Spleen (tissue), 13 donors: ENCODE measurements at places on chromosomes 4 and X.

GRCh38 chr4:183960046-183960420 is 54.9 kb downstream of the STOX2 start:
- no peak for DNase-seq

- DNase-seq: no peak
Observed at GRCh38 chr4:94304365-94304971, 38.2 kb downstream of the HPGDS start.

- no peak for DNase-seq
Observed at GRCh38 chr4:24722026-24722568, 73.3 kb upstream of the SOD3 start.

DNA sequence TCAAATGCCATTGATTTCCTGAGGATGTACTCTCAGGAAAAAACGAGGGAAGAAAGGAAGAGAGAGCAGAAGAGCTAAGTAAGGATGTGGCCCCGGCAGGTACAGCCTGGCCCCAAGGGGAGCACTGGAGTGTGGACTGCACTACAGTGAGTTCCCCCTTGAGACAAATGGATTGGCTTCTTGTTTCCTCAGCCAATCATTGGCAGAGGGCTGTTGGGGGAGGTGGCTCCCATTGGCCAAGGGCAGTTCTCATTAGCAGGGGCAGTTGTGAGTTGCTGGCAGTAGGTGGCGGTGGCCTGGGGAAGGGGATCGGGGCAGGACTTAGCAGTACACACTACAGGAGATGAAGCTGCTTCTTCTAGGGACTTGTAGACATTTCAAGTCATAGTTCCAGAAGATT is 24.1 kb upstream of the OCIAD2 start:
- no peak for DNase-seq

- DNase-seq: no peak
Observed at GRCh38 chrX:139692506-139692849, 15.5 kb downstream of the MCF2 start.

DNA sequence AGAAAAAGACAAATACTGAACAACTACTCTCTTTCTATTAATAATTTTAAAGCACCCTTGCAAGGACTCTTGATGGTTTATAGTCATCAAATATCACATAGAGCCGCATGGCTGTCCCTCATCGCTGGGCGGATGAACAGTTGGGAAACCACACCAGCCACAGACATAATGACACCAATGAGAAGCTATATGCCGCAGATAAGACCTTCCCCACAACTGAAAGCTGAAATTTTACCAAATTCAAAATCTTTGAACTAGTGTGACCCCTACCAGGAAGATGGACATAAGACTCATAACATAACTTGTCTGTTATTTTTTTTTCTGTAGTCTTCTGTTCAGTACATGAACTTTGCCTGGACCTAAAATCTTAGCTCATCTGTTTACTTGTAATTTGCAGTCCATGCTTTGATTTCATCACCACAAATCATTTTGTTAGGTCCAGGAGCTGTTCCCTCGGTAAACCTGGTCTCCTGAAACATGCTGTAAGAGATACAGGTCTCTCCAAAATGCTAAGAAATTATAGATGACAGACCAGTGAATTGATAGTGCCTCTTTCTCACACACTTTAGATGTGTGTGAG is 157.3 kb upstream of the RAPGEF2 start:
- DNase-seq: no peak

DNA sequence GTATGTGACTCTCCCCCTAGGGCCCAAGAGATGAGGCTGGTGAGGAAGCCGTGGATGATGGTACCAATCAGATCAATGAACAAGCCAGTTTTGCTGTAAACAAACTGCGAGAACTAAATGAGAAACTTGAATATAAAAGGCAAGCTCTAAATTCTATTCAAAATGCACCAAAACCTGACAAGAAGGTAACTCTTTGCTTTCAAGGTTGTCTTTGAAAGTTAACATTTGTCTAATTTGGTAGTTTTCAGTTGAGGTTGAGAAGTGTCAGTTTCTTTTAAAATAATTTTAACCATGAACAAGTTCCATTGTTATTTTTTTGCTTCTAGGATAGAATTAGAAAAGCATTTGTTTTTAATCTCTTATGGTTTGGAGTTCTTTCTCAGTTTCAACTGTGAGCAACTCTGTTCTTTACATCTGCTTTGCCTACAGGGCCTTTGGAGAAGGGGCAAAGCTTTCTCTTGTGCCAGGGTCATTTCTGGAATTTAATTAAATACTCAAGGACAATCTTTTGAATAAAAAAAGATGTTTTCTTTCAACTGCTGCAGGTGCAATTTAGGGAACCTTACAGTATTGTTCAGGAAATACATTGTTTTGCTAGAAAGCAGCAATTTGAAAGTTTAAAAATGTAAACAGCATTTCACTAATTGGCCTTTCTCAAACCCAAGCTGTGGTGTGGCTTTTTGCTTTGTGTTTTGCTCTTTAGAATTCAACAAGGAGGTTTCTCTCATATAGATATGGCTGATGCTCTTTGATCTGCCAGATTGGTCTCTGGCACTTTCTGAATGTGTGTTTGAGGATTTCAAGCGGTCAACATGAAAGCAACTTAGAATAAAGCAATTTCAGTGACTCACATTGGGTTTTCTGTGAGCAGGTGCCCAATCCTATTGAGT is 62.9 kb downstream of the LRP2BP start:
- no peak for DNase-seq

GRCh38 chr4:106450249-106450648 is 81.7 kb upstream of the GIMD1 start:
- DNase-seq: no peak

GRCh38 chr4:96092151-96092705 is 252.3 kb downstream of the PDHA2 start:
- DNase-seq: no peak

GRCh38 chr4:90443231-90443630 is 316.0 kb downstream of the CCSER1 start:
- DNase-seq: no peak

- DNase-seq: no peak
Observed at GRCh38 chr4:167787231-167787630, 305.1 kb upstream of the ANXA10 start.

GRCh38 chrX:41607264-41607832 is 81.4 kb upstream of the GPR34 start:
- no peak for DNase-seq

- no peak for DNase-seq
Observed at GRCh38 chr4:24024157-24024556, 134.3 kb upstream of the PPARGC1A start.

- no peak for DNase-seq
Observed at GRCh38 chrX:34624416-34624815, 32.7 kb downstream of the TMEM47 start.

DNA sequence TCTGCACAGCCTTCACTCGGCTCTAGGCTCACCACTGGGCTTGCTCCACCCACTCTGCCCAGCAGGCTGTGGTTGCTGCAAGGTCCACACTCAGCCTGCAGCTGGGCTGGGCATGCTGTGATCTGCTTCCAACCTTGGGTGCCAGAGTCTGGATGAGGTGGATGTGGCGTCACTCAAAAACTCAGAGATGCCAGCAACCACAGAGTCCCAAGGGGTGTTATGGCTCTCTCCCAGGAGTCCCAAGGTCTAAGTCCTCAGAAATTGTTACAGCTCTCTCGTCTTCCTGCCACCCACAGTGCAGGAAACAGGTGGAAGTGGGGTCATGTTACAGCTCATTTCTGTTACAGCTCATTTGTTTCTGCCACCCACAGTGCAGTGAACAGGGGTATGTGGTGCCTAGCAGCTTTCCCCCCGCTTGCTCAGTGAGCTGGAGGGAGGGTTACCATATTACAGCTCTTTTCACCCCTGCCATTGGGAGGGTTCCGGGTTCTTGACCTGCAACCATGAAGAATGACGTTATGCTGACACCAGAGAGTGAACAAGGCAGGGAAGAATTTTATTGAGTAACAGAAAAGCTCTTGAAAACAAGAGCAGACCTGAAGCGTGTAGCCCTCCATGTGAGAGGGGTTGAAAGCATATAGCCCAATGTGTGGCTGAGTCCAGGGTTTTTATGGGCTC is 893.9 kb downstream of the PCDH7 start:
- no peak for DNase-seq

GRCh38 chr4:3073158-3074077 is 920 bp downstream of the HTT-AS start:
- no peak for DNase-seq

DNA sequence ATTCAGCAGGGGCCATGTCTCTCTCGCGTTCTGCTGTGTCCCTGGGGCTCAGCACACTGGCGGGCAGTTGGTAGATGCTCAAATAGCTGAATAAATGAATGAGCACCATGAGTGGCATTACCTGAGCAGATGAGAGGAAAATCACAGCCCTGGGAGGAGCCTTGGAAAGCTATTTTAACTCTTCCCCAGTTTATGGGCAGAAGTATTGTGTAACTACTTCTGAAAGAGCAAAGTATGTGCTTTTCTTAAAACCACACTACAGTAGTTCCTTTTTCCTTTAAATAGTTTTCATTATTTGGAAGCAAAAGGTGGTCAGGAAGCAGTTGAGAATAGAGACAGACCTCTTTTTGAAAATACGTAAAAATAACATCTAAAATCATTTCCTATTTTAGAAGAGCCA is 3.0 kb upstream of the PLAC1 start:
- DNase-seq: no peak

DNA sequence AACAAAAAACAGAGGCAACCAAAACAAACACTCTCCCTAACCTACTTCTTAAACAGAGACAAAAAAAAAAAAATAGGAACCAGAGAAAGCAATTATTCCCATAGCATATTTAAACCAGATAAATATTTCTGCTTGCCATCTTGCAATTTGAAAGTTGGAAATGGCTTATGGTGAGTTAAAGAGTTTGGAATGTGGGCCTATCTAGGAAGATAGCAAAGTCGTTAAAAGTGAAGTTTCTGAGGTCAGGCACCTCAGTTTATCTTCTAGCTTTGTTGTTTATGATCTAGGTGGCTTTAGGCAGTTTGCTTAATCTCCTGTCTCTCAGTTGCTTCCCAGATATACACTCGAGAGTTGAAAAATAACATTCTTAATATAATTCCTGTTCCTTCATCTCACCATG is 284.2 kb downstream of the KCNIP4 start:
- no peak for DNase-seq

DNA sequence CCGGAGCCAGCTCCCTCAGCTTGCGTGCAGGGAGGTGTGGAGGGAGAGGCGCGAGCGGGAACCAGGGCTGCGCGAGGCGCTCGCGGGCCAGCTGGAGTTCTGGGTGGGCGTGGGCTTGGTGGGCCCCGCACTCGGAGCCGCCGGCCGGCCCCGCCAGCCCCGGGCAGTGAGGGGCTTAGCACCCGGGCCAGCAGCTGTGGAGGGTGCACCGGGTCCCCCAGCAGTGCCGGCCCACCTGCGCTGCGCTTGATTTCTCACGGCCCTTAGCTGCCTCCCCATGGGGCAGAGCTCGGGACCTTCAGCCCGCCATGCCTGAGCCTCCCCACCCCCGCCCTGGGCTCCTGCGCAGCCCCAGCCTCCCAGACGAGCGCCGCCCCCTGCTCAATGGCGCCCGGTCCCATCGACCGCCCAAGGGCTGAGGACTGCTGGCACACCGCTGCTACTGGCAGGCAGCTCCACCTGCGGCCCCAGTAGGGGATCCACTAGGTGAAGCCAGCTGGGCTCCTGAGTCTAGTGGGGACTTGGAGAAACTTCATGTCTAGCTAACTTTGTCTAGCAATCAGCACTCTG is 37.8 kb upstream of the SMARCAD1 start:
- no peak for DNase-seq

DNA sequence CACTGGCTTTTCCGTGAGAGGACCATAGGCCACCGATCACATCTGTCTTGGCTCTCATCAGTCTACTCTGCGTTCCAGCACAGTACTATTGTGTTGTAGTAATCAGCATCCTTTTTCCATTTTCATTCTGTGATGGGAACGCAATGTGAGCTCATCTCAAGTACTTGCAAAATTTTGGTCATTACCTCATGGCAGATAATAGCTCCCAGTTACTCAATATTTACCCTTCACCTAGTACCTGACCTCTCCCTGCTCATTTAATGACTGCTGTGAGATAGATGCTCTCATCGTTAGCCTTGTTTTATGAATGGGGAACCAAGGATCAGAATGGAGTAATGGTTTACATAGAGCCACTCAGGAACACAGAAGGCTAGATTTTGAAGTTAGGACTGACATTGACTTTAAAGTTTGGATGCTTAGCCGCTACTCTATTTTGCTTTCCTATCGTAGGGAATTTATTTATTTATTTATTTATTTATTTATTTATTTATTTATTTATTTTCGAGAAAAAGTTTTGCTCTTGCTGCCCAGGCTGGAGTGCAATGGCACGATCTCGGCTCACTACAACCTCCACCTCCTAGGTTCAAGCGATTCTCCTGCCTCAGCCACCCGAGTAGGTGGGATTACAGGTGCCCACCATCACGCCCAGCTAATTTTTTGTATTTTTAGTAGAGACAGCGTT is 6.5 kb upstream of the GPR101 start:
- no peak for DNase-seq

DNA sequence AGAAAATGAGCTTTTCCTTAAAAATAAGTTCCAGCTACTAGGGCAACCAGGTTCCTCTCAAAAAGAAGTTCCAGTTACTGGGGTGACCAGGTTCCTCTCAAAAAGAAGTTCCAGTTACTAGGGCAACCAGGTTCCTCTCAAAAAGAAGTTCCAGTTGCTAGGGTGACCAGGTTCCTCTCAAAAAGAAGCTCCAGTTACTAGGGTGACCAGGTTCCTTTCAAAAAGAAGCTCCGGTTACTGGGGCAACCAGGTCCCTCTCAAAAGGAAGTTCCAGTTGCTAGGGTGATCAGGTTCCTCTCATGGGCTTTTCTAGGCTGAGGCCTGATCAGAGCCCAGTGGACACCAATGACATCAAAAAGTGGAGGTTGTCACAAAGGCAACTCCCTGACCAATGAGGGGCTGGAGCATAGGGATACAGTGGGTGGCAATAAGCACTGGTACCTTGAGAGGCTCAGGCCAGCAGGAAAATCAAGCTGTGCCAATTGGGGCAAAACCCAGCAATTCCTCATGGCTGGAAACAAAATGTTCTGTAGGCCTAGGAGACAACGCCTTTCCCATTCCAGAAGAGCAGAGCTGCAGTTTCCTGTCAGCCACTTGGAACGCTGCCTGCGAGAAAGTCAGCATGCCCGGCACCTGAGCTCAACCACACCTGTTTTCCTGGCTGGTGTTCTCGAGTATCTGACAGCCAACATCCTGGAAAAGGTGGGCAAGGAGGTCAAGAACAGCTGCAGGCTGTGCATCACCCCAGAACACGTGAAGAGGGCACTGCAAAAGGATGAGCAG is 12.3 kb upstream of the SYTL5 start:
- no peak for DNase-seq

DNA sequence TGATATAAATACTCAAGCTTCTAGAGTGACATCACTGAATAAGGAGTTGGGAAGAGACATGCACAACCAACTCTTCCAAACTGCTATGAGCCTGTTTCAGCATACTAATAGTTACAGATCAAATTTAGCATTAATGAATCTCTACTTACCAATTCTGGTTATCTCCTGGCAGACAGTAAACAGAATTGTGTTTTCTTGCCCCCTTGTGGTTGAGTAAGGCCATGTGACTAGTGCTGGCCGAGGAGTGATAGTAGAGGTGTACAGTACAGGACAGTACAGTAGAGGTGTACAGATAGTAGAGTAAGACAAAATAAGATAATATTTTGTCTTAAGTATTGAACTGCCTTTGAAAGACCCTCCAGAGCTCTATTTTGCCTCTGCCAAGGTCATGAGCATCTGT is 681.4 kb downstream of the GABRG1 start:
- DNase-seq: no peak
